ENCODE measurements at places on chromosomes 7 and 10.
A peak's percentile ranks its signal among the peaks of the same experiment; 100 is the strongest.

DNA sequence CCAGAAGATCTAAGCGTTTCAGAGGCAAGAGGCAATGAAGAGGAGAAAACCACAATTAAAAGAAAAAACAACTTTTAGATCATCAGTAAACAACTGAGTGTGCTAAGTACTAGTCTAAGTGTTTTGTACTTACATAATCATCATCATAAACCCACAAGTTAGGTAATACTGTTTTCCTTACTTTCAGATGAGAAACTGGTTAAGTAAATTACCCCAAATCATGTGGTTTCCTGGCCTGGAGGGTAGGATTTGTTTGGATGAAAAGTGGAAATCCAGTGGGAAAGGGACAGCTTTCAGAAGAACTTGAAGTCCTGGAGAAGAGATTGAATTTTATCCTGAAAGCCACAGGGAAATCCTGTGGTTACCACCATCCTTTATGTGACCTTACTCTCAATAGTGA, 463.3 kb downstream of the LRMDA start:
- DNase-seq, result no peak

GRCh38 chr7:31410265-31410664, 69.7 kb upstream of the NEUROD6 start:
- no peak for DNase-seq

- peak; percentile 58 for DNase-seq
Measured at GRCh38 chr7:425794-426188, 93.9 kb downstream of the PDGFA start.

DNA sequence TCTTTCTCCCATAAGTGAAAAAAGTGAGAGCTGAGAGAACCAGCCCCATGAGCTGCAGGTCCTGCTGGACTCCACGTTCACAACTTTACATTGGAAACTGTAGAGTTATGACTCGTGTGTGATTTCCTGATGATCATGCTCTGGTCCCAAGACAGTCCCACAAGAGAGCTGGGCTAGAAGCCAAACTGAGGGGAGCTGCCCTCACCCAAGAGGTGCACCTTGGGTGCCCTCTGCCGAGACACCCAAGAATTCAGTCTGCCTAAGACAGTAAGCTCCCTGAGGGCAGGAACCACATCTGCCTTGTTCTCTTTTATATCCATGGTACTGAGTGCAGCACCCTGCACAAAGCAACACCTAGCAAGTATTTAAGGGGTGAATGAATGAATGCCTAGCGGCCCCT, 112.8 kb upstream of the SFMBT2 start:
- no peak for DNase-seq

DNA sequence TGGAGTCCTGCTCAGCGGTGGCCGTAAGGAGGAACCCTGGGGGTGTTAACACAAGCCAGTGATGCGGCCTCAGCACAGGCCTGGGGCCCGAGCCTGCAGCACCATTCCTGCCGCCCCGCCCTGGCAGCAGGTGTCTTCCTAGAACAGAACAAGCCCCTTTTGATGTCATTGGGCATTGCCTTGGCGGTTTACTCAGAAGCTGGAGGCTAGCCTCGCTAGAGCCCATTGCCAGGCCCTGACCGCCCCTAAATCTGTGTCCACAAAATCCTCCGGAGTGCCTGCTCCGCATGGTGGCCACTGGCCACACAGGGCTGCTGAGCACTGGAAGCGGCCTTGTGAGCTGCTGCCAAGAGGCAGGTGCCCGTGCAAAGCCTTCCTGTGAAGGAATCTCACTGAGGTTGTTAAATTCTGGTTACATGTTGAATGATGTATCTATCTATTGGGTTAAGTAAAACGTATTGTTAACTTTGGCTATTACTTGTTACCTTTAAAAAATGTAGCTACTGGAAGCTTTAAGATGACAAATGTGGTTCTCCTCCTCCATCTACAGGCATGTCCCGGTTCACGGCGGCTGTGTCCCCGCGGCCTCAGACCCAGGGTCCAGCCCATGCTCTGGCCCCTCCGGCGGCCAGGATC, 1.2 kb upstream of the INPP5A start:
- DNase-seq, result peak; percentile 42

GRCh38 chr10:35598379-35598778, 6.8 kb upstream of the GJD4 start:
- no peak for DNase-seq

DNA sequence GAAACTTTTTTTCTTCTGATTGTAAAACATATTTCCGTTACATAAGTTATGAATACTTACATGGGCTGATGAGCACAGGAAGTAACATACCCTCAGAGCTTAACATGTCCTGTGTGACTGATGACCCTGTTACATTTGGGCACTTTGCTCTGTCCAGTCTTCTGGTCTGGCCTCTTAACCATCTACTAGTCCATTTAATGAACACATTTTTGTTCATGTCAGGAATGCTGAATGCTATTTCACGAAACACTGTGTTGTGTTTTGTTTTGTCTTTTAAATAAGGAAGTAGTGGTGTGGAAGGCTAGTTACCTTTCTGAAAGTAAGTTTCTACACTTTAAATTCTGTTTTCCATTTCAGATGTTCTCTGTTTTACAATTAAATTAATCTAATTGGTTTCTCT, 77.7 kb downstream of the RBM33 start:
- DNase-seq, result no peak

DNA sequence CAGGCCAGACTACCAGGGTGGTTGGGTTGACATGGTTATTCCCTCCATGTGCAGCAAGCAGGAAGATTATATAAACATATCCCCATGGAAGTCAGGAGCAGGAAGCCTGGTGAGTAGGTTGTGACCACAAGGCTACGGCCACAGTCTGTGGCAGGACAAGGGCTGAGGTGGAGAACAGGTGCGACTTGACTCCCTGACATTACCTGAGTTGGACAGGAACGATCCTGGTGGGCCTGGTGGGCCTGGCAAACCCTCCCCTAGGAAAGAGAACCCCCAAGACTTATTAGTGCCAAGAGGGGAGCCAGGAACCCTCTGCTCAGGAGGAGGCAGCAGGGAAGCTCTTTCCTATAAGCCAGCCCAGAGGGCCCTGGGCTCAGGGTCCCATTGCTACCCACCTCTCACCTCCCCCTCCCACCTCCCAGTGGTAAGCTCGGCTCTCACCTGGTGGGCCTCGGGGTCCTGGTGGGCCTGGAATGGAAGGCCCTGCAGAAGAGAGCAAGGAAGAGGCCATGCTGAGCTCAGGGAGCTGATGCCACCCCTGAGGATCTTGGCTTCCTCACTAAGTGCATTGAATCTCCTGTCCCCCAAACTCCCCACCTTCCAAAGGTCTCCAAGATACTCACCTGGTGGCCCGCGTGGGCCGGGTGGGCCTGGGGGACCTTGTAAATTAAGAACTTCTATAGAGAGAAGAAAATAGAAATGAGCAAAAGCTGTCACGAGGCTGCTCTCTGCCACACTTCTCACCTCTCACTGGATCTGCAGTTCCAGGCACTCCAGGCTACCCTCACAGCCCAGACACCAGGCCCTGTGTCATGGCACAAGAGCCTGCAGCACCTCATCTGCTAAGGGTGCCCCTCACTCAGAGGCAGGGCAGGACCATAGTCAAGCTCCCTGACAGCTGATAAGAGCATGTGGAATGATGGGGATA, 44.6 kb downstream of the COL17A1 start:
- DNase-seq, result no peak

GRCh38 chr10:12707461-12708185, 293.9 kb downstream of the CCDC3 start:
- peak; percentile 63 for DNase-seq

DNA sequence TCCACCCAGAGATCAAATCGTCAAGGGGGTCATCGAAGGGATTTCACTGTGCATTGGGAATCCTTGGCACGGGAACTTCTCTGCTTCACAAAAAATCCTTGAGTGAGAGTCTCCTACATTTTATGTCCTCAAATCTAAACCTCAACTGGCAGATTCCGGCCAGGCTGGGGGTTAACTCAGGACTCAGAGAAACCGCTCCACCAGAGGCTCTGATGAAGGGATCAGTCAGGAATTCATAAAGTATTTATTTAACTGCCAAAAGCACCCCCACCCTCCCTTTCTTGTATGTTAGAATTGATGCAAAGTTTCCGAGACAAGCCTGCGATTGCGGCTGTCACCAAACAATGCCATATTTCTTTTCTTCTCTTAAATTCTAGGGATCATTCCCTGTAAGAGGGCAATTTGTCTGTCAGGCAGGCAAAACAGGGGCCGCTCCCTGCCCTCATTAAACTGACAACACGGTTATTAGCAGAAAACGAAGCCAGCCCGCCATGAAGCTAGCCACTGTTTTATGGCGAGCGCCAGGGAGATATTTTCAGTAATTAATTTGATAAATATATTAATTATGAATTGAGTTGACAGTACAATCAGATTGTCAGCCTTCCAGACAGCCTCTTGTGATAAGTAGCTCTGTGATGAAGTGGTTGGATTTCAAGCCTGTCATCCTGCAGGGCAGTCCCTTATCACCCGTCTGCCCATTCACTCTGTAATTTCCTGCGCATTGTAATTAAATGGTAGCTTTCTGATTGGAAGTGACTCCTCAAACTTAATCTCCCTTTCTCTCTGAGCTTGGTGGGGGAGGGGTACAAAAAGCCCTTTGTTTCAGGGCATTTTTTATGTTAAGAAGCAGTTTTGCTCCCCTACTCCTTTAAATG, 153.0 kb upstream of the GPR26 start:
- peak; percentile 30 for DNase-seq

- DNase-seq, result peak; percentile 49
Measured at GRCh38 chr7:157139111-157139809, 534 bp downstream of the UBE3C start.

DNA sequence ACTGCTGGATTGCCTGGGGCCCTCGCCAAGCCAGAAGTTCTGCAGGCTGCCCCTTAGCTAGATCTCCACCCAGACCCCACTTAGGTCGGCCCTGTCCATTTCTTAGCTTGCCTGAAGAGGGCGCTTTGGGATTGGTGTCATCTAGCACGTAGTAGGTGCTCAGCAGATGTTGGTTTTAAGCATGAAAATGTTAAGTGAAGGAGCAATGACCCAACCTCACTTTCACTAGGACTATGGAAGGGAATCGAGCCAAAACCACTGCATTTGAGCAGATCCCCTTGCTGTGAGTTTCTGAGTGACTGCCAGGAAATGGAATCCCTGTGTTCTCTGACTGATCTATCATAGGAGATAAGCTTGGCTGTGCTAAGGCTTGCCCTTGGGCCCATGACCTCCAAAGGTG, 131.7 kb upstream of the EEPD1 start:
- DNase-seq, result no peak

DNA sequence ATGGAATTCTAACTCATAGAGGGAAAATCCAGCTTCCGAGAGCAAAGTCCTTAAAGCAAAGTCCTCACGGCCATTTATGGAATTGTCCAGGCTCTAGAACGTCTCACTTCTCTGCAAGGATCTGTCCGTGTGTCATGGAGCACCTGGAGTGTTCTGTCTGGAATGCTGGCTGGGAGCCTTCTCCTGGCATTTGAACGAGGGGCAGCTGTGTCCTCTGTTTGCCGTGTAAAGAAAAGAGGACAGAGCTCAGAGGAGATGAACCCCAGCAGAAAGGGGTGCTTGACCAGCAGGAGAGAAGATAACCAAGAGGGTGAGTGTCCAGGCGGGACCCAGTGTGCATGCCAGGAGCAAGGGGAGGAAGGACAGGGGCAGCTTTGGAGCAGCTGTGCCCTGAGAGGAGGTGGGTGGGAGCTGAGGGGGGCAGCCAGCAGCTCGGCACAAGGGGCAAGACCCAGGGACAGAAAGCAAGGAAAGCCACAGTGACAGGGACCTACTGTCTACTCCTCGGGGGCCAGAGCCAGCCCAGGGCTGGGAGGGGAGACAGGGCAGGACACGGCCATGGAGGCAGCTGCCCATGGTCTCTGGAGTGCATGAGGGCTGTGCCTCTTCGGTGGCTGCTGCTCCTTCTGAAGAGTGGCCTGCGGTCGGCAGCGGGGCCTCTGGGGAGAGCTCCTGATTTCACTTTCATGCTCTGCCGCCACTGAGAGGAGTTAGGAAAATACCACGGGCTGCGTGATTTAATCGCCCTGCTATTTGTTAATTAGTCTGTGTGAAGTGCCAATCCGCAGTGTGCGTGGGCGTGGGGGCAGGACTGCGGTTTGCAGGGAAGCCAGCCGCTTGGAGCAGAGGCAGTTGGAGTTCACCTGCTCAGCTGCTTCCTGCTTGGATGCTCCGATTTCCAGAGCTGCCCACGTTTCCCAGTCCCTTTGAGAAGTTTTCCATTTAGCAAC, 149.3 kb upstream of the SHH start:
- no peak for DNase-seq

GRCh38 chr7:127815631-127816145, 163.7 kb downstream of the SND1 start:
- no peak for DNase-seq

DNA sequence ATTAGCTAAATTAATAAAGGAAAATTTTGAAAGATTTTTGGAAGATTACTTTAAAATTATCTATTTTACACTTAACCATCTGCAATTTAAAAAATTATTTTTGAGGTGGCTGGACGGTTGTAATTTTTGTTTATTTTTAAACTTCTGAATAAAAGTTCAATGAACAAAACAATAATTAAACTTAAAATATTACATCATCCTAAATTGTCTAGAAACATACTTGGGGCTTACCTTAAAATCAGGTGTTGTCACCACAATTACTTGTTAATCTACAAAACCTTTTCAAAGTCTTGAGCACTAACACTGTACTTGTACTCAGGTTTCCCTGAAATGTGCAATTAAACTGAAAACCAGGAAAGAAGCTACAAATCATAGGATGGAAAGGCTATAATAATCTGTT, 328.3 kb downstream of the NXPH1 start:
- DNase-seq, result no peak

DNA sequence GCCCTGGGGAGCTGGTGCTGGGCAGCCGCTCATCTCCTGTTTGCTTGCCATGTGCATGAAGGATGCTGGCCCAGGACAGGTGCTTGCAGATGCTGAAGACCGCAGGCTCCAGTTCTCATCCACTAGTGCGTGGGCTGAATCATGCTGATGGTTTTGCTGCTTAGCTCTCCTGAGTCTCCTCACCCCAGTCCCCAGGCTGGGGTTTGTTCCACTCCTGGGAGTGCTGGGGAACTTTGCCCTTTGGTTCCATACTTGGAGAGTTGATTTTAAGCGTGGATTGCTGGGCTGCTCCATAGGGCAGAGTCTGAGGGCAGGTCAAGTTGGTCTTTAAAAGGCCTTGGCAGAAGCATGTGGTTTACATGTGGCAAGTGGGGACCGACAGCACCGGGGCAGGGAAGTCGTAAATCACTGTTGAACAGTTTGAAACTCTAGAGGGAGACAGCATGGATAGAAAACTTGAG, 9.1 kb downstream of the DYNC2I1 start:
- DNase-seq, result no peak

- DNase-seq, result no peak
Measured at GRCh38 chr7:117185124-117185523, 137.7 kb downstream of the WNT2 start.

All from AG20443 (cell line).